Urinary bladder (tissue), 4 donors: ENCODE measurements at places on chromosomes 7 and 10. TPM values are rescaled to one million over a fixed set of nuclear protein-coding genes. Genes with fewer than 3 reads are reported as not detected.

The ACHE gene
- polyA plus RNA-seq: 4.3 TPM

The TAS2R41 gene
- not detected for polyA plus RNA-seq

The TEX47 gene
- polyA plus RNA-seq: not detected

The MPP7 gene
- 14.2 TPM for polyA plus RNA-seq

The SORBS1 gene
- 697 TPM for polyA plus RNA-seq

The GPR37 gene
- polyA plus RNA-seq: 4.8 TPM

The NHLRC2 gene
- 6.7 TPM for polyA plus RNA-seq

The CALHM1 gene
- polyA plus RNA-seq: not detected

The LIPN gene
- 0.06 TPM for polyA plus RNA-seq

The CYP2C19 gene
- polyA plus RNA-seq: 0.06 TPM

The CPA2 gene
- 0.09 TPM for polyA plus RNA-seq

The SCRN1 gene
- polyA plus RNA-seq: 39.6 TPM

The NUTM2E gene
- polyA plus RNA-seq: 0.47 TPM

The EVX1 gene
- 2.0 TPM for polyA plus RNA-seq

DNA sequence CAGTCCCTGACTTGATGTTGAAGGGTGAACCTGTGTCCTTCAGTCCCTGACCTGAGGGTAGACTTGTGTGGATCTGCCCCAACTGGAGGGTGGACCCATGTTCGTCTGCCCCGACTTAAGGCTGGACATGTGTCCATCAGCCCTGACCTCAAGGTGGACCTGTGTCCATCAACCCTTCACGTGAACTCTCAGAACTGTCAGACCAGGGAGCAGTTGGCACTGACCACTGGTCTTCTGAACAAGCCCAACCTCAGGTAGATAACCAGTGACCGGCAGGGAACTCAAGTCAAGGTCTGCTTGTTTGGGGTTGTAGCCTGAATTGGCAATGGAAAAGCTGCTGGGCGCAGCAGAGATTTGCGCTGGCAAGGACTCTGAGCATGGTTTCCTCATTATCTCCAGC is 96.5 kb downstream of the ADCY1 start:
- no peak for DNase-seq

- DNase-seq: no peak
Measured at GRCh38 chr7:44078521-44078920, 3.8 kb downstream of the POLM start.

GRCh38 chr7:137488038-137488437 is 144.5 kb upstream of the PTN start:
- no peak for DNase-seq

GRCh38 chr7:141189231-141189630 is 115.4 kb downstream of the TMEM178B start:
- no peak for DNase-seq

DNA sequence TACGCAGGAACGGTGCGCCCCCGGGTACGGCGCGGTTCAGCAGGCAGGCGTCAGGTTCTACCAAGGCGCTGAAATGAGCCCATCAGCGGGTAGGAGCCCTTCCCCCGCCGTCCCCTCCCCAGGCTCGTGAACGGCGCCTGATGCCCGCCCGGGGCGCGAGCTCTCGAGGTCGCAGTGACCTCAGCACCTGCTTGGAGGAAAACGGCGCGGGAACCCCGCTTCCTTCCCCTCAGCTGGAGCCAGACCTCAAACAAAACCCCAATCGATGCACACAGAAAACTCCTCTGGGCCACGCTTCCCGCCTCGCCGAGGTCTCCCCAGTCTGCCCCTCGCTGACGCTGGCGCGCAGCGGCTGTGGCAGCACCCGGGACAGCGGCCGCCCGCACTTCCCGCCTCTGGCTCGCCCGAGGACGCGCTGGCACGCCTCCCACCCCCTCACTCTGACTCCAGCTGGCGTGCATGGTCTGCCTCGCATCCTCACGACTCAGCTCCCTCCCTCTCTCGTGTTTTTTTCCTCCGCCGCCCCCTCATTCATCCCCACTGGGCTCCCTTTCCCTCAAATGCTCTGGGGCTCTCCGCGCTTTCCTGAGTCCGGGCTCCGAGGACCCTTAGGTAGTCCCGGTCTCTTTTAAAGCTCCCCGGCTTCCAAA is 514 bp upstream of the GAD2 start:
- DNase-seq: no peak

- DNase-seq: no peak
Measured at GRCh38 chr7:130417213-130417612, 23.6 kb downstream of the CEP41 start.

- DNase-seq: no peak
Measured at GRCh38 chr10:23190872-23191763, 994 bp upstream of the PTF1A start.

DNA sequence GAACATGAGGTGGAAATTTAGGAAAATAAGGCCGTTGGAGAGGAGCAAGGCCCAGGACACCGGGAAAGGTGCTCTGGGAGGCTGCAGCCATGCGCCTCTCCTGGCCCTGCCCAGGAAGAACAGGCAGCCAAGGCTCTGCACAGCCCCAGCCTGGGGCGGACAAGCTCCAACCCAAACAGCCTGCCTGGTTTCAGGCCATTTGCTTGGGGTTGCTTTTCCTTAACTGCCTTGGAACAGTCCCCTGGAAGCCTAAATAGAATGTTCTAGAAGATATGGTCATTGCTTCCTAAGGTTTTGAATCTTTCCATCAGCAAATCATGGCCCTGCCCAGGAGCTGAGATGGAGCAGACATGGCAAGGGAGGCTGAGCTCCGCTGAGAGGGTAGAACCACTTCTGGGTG is 11.0 kb downstream of the VSTM4 start:
- DNase-seq: no peak

DNA sequence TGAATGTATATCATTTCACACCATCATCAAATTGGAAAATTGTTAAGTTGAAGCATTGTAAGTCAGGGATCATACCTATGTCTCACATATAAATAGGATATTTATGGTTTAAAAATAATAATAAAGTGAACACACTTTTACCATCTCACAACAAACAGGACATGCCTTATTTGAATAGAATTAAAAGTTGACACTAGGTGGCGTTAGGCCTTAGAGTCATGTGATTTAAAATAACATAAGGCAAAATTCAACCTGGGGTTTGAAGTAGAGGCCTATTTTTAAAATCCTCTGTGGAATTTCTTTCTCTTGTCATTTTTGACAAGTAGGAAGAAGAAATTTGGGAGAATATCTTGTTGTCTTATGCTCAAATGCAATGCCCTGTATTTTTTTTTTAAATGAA is 184.7 kb upstream of the PCDH15 start:
- no peak for DNase-seq

GRCh38 chr7:34835901-34836600 is 178.0 kb downstream of the NPSR1 start:
- DNase-seq: no peak

- DNase-seq: no peak
Measured at GRCh38 chr7:121620953-121621606, 225.0 kb upstream of the FAM3C start.

DNA sequence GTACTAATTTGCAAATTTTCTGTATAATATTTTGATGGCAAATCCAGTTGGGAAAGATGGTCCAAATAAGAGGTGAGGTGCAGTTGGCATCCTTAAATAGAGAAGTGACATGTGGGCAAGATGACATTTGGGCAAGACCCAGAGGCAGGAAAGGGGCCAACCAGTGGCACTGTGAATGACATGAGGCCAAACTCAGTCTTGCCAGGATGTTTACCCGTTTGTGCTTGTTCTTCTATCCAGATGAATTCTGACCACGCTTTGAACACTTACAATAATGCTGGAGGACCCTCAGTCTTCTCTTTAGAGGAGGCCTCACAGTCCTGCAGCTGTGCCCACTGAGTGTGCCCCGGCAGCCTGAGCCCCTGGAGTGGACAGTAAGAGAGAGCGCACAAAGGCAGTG is 45.1 kb downstream of the KCNMA1 start:
- DNase-seq: no peak

DNA sequence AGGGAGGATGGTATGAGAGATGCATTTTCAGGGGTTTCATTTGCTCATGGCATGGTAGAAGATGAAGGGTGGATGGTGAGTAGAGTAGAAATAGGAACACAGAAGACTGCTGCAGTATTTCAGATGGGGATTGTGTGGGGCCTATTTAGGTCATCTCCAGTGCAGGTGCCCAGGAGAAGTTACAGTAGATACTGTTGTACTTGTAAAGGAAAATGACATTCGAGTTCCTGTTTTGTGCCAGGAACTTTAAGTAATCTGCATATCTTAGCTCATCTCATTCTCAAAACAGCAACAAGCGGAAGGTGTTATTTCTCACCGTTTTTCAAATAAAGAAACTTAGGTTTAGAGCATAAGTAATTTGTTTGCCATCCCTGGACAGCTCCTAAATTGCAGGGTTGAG is 156.2 kb downstream of the AUTS2 start:
- no peak for DNase-seq

DNA sequence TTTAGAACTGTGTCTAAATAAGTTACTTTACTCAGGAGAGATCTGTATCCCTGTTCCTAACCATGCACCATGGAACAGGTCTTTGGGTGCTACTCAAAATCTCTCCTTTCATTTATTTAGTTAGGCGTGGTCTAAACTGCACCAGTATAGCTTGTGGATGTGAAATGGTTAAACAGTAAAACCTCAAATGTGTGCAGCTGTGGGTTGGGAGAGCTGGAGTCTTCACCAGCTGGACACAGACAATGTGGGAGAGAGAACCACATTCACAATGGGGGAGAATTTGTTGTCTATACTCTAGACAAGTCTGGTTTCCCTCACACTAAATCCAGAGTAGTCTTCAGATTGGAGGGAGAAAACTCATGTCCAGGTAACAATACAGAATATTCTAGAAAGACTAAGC is 31.2 kb upstream of the IKZF1 start:
- no peak for DNase-seq

DNA sequence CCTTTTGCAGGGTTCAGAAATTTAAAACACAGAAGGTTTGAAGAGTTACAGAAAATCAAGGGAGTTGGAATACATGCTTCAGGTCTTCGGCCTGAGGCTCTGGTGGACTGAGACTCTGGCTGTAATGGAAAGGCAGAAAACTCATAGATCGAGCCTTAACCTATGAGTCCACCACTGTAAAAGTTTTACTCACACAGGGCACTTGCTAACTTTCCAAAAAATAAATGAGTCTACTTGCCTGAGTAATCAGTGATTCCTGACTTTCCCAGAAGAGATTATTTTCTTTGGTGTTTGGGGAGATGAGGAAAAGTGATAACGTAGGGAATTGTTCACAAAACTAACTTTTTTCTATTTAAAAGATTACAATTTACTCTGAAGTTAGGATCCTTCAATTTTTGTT is 108.0 kb downstream of the MBL2 start:
- DNase-seq: no peak

DNA sequence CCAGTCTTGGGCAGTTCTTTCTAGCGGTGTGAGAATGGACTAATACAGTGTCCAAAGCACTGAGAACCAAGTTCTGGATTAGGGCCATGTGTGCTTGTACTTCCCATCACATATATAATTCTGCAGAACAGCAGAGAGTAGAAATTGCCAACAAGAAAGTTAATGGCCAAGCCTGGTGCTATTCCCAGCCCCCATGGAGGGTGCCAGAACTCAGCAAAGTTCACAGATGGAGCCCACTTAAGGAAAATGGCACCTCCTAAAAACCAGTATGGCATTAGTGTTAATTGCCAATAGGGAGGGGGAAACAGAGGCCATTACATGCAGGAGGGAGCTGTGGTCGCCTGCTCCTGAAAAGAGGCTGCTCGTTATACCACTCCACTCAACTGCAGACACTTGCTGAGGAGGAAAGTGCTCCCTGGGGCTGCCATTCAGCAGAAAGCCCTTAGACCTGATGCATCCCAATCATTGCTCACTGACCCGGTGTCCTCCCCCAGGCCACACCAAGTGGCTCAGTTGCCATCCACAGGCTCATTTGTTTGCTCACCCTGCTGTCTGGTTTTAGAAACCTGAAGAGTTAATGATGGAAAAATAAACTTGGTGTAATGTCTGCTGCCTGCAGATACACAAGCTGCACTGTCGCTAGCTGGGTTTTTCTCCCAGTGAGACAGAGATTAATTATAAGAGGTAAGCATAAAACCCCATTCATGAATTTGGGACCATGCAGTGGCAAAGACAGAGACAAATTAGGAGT is 280.6 kb downstream of the GFRA1 start:
- DNase-seq: no peak

DNA sequence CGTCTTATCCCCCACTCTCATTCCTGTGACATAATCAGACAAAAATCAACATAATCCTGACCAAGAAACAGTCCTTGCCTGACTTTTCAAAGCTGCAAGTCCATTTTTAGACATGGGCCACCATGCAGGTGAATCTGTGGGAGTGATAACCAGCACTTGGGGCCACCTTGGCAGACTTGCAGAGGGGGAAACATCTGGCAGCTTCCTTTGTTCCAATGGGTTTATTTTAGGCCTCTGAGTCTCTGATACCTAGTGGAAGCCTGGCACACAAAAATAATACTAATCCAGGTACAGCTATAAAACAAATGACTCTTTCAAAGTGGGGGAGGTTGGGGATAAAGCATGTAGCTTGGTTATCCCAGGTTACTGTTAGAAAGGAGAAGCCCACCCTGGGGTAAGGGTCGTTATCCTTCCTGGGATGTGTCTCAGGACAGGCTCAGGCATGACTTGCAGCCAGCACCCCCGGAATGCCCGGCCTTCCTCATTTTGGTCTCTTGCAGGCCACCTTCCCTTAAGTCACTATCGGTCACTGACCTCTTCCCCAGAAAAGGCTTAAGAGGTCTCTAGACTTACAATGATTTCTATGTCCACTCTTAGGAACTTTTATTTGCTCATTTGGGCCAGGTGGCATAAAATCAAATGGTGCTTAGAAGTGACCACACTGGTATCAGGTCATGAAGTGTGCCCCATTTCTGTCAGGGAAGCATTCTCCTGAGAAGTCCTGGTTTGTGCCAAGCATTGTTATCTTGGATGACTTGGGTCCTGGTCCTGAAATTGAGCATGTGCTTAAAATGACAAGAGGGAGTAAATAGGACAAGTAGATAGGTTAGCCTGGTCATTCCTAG is 37.6 kb downstream of the EEPD1 start:
- DNase-seq: no peak

DNA sequence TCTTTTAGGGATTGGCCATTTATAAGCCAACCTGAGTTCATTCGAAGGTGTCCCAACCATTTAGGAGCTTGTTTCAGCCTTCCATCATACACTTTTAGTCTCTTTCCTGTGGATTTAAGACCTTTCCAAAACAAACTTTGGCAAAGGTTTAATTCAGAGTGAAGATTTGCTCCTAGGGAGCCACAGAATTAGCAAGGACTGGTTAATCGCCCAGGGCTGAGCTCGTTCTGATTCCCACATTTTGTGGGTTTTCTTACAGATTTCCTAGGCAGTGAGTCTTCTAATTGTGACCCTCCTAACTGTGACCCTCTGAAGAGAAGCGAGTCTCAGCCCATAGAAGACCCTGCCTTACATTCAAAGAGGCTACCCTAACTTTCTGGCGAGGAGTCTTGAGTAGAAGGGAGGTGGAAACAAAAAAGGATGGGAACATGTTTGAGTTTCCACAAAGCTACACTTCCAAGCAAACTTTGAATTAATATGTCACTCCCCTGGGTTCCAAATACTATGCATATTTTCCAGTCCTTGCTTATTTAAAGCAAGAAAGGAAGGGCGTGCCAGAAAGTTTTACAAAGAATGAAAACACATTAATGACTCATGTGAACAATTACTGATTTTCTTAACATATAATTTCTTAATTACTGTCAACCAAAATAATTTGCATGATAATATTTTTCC is 118.3 kb downstream of the ARID5B start:
- no peak for DNase-seq
